ENCODE measurements at places on chromosomes 4 and X.

DNA sequence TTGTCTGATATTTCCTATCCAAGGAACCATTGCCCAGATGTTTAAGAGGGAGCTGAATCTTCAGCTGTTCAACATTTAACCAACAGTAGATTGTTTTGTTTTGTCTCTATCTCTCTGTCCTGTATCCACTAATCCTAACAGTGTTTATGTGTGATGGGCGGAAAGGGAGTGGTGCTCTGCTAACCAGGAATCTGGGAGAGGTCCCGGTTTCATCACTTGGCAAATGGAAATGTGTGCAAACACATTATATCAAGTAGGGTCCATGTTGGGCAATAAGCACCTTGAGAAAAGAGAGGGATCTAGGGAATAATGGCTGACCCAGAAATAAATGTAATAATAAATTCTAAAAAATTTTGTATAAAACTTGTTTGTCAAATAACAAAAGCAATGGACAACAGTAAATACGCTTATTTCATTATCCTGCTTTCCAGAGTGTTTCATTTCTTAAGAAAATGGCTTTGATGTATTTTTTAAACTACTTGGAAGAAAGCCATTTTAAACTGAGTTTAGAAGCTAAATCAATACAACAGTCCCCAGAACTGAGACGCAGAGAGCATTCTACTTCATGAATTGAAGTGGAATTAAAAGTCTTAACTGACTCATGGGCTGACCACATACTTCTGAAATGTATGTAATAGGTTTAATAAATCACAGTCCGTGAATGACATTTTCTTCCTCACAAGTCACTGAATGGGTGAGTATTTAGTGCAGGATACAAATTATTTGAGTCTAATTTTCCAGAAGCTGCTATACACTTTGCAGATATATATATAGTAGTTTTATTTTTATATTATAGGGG is 55.8 kb downstream of the EMCN start:
- DNase-seq = no peak

DNA sequence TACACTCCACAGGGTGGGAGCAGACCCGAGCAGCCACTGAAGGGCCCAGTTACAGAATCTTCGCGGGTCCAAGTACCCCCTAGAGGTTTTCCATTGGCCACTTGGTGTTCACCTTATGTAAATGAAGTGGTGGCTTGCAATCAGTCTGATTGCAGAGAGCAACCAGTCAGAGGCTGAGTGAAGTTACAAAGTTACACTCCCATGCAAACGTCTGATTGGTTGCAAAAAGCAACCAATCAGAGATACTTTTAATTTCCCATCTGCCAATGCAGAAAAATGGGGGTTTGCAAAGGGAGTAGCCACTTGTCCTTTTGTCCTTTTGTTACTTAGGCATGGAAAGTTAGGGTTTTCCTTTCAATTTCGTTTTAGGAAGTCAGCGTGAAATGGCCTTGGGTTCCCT is 27.0 kb upstream of the NKAP start:
- no peak for DNase-seq

GRCh38 chr4:5933116-5933515 is 40.2 kb upstream of the CRMP1 start:
- no peak for DNase-seq

DNA sequence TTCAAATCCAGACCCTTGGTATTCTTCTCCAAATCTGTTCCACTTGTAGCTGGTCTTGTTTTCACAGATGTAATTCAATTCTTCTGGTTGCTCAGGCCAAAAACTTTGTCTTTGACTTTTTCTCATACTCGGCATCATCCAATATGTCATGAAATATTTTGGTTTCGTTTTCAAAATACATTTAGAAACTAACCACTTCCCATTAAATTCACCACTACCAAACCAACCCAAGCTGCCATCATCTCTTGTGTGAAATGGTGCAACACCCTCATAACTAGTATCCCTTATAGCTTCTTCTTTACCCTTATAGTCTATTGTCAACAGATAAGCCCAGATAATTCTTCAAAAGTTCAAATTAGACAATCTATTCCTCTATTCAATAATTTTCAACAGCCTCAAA is 192.1 kb downstream of the PRR32 start:
- no peak for DNase-seq

DNA sequence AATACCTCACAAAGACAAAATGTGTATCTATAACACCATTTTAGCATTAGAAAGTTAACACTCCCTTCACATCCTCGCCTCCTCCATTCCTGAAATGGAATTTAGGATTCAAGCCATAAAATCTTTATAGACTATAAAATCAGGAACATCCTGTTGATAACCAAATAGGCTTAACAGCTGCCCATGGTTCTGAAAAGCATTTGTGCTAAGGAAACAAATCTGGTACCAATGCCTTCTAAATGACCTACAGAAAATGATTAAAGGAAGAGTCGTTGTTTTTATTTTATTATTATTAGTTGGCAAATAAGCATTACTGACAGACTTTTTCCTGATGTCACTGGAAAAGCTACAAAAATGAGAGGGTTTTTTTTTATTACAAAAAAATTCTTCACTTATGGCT is 79.8 kb downstream of the PAPSS1 start:
- no peak for DNase-seq

GRCh38 chrX:106894392-106894909 is 8.7 kb downstream of the RIPPLY1 start:
- DNase-seq = peak; percentile 30

DNA sequence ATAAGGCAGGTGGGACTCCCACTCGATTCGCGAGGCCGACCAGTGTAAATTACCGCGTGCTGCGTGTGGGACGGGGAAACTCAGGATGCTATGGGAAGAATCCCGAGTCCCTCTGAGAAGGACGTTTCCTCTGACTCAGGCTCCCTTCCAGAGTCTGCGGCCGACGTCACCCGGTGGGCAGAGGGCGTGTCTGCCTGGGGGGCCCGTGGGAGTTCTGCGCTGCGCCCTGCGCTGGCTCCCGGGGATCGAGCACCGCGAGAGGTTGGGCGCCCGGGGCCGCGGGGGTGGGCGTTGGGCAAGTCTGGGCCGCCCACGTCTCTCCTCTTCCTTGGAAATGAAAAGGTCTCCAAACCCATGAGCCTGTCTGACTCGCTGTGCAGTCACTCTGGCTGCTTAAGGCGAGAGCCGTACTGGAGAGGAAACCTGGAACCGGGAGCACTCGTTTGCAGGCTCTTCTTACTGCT is 568 bp downstream of the NIPAL1 start:
- peak; percentile 7 for DNase-seq

GRCh38 chrX:147891896-147892295 is 19.8 kb upstream of the FMR1 start:
- no peak for DNase-seq

- DNase-seq = no peak
Observed at GRCh38 chrX:78321809-78322208, 5.6 kb downstream of the CYSLTR1 start.

GRCh38 chrX:40524423-40524822 is 56.3 kb upstream of the ATP6AP2 start:
- no peak for DNase-seq

GRCh38 chrX:153495903-153496589 is 1.3 kb downstream of the BGN start:
- no peak for DNase-seq

GRCh38 chrX:15349046-15349445 is 13.7 kb upstream of the PIGA start:
- DNase-seq = no peak

DNA sequence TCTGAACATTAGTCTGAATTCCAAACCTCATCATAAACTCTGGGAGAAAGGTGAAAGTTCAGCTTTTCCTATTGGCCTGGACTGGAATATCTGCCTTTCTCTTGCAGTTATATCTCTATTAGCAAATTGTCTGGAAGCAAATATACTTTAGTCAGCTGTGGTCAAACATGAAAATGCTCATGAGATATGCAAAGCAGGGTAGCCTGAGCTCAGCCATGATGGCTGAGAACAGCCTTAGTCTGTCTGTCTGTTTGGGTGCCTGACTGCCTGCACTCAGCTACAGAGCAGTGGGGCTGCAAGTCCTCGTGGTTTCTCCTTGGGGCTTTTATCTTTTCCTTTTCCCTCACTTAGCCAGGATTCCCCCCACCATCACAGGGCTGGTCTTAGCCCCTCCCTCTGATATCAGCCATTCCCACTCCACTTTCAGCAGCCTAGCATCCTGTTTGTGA is 19.5 kb upstream of the PGRMC2 start:
- DNase-seq = no peak

DNA sequence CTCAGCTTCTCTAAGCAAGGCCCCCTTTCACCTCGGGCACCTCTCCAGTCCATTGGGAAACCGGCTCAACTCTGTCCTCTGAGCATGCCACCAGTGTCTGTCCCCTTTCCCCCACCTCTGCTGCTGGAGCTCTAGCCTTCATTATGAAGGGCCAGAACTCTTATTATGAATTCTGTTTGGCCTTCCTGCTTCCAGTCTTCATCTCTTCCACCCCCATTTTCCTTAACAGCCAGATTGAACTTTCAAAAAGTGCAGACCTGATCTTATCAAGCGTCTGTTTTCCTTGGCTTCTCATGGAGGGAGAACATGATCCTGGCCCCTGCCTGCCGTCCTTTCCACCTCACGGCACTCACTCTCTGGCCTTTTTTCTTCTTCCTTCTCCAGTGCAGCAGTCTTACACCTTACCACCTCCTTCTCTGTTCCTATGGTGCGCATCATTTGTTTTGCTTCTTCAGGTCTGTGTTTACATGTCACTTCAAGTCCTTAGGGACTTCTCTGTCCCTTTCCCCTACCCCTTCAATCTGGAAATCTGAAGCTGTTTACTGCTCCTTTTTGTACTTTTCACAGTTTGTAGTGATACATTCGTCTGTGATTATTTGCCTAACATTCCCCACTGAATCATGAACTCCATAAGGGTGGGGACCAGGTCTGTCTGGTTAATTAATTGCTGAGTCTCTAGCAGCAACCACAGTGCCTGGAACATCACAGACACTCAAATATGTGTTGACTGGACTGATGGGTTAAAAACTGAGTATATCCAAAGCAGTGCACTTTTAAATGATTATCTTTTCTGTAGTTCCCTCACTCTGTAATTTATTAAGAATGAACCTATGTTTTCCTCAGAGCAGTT is 55.8 kb downstream of the FNIP2 start:
- no peak for DNase-seq

DNA sequence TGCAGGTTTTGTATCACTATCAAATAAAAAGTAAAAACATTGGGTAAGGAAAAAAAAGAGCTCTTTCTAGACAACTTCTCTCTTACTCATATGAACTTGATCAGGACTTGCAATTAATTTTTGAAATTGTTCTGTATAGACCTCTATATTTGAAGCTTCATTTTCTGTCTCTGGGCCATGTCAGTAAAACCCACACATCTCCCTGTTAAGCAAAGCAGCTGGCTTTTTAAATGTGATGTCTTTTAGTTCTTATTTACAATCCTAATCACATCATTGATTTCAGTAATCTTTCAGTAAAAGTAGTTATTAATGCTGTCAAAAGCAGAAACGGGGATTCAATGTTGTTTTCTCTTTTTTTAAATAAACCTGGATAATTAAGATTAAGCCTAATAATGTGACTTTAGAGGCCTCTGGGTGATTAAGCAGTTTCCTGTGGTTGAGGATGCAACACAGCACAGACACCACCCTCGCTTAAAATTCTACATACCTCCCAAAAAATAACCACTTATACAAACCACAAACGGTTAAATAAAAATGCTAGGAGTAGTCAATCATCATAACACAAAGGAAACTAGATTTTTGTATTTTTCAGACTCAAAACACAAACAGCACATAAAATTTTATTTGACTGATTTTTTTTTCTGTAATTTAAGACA is 5.2 kb upstream of the PCDH10 start:
- DNase-seq = no peak

DNA sequence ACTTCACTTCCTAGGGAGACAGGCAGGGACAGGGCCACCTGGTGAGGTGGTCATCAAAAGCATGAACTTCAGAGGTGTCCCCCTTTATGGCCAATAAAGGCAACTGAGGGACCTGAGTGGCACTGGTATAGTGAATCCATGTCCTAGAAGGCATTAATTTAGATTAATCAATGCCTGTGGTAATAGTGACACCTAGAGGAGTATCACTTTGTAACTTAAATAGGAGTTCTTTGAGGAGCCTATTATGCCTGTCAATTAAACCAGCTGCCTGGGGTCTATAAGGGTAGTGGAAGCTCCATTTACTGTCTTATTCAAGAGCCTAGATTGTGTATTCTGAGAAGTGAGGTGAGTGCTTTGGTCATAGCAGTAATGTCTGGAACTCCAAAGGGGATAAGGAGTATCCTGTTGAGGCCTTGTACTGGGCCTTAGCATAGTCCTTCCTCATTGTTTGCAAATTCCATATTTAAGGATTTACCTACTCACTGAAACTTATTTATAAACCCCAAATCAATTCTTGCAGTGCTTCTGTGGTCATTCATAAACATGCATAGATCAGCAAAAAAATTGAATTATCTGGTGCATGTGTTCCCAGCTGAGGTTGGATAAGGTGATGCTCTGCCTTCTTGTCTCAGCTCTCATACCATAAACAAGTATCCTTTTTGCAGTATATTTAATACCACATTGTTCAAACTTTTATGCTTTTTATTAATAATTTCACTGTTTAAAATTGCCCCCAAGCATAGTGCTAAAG is 213.8 kb upstream of the RADX start:
- no peak for DNase-seq

GRCh38 chr4:42906341-42906740 is 13.8 kb downstream of the GRXCR1 start:
- DNase-seq = no peak

GRCh38 chr4:39427520-39428114 is 20.9 kb downstream of the KLB start:
- DNase-seq = no peak

GRCh38 chr4:53068755-53069330 is 206.7 kb downstream of the RASL11B start:
- DNase-seq = no peak

DNA sequence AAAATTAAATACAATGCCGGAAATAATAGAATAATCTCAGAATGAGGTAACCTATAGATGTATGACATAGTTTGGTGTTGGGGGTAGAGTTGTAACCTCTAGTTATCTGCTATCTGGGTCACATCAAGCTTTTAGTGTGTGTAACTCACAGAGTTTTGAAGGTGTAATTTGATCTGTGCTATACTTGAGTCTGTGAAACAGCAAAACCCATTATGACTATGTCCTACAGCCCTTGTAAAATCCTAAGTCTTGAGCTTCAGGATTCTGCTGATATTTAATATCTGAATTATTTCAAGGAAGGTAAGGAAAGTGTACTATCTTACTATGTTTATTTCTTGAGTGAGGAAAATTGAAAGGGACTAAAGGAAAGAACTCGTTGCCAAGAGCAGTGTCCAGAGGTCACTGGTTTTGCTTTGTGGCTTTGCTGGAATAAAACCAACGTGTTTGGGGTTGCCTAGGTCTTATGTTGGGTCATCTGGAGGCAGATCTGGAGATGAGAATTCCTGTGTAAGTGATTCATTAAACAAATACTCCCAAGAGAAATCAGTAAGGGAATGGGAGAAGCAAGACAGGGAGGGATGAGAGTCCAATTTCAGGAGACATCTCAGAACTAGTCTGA is 107.8 kb upstream of the CBLL2 start:
- DNase-seq = peak; percentile 6

Measured in H54 (cell line).